ENCODE measurements at places on chromosomes 5 and 9.
A peak's percentile ranks its signal among the peaks of the same experiment; 100 is the strongest.

- no peak for DNase-seq
Observed at GRCh38 chr5:133141746-133142145, 89.9 kb downstream of the HSPA4 start.

DNA sequence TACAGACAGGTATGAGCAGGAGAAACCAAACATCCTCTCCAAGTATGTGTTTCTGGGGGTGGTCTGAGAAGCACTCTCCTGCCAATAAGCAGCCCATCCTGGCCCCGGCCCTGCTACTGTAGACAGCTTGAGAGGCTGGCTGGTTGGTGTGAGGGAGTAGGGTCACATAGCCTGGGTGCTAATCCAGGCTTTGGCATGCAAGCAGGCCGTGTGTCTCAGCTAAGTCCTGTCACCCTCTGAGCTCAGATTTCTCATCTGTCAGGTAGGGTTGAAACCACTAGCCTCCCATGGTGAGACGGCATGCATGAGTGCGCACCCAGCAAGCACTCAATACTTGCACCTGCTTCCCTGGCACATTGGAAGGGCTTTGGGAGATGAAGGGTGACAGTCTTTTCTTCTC is 49.8 kb upstream of the PHYKPL start:
- no peak for DNase-seq

DNA sequence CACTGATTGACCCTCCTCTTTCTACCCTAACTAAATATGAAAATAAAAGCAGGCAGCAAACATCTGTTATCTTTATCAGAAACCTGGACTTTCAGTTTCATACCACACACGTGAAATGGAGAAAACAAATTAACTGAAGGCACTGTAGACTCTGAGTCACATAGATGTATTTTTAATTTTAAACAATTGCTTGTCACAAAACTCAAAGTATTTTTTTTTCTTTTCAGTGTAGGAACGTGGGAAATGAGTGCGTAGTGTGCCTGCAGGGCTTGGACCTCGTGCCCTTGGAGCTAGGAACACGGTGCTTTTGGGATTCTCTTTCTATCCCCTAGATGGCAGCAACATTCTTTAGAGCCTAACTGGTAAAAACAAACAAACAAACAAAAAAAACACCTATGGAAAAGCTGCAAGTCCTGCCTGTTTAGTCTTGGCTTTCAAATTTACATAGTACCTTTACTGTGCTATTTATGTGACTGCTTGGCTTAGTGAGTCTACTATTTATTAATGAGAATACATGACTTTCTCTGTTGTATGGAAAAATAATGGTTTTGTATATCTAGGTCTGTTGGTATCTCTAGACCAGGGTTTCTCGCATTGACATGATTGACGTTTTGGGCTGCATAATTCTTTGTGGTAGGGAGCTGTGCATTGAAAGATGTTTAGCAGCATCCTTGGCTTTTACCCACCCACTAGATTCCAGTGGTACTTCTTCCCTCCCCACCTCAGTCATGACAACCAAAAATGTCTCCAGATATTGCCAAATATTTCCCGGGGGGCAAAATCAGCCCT is 16.8 kb upstream of the ACTBL2 start:
- DNase-seq = peak; percentile 29

DNA sequence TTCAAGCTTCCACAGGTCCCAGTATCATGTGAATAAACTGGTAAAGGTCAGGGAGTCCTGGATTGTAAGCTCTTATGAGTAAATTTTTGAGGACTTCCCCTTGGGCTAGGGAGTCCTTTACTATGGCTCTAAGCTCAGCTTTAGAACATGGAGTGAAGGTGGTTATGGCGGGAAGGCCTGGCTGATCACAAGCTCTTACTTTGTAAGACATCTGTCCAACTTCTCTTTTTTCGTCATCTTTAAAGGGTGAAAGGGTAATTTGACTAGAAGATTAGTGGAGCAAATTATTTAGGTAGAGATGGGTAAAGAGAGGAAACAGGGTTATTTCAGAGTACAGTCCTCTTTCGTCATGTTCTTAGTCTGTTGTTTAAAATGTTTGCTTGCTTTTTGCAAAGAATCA is 155.4 kb downstream of the AOPEP start:
- peak; percentile 70 for DNase-seq

DNA sequence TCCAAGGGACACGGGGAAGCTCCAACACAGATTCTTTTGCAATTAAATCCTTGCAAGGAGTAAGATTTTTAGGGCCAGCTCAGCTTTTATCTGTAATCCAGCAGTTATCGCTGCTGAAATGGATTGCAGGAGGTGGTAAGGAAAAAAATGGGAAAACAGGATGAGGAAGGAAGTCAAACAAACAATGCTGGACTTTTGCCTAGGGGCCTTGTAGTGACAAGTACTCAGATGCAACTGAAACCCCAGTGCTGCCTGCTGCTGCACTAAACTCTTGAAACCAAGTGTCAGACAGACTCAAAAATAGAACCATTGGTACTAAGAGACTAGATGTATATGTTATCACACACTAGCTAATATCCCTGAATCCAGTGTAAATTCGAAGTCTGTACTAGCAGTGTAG is 309.2 kb downstream of the CTNND2 start:
- DNase-seq = no peak

GRCh38 chr5:178385496-178385890 is 152.9 kb upstream of the PHYKPL start:
- no peak for DNase-seq

GRCh38 chr5:104533498-104533897 is 970.9 kb upstream of the NUDT12 start:
- no peak for DNase-seq

DNA sequence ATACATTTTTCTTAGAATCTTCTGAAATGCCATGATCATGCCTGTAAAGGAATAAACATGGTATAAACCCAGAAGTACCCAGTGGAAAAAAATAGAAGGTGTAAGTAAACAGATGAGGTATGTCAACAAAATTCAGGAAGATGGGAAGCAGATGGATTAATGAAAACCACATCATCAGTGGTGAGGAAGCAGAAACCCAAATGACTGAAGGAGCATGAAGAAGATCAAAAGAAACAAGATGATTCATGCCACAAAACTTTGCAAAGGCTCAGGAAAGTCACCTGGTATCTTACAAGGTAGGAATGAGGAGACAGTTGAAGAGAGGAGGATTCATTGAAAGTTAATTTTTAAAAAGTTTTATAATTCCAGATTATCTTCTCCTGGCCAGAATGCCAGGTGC is 132.8 kb upstream of the PAPPA start:
- DNase-seq = no peak

DNA sequence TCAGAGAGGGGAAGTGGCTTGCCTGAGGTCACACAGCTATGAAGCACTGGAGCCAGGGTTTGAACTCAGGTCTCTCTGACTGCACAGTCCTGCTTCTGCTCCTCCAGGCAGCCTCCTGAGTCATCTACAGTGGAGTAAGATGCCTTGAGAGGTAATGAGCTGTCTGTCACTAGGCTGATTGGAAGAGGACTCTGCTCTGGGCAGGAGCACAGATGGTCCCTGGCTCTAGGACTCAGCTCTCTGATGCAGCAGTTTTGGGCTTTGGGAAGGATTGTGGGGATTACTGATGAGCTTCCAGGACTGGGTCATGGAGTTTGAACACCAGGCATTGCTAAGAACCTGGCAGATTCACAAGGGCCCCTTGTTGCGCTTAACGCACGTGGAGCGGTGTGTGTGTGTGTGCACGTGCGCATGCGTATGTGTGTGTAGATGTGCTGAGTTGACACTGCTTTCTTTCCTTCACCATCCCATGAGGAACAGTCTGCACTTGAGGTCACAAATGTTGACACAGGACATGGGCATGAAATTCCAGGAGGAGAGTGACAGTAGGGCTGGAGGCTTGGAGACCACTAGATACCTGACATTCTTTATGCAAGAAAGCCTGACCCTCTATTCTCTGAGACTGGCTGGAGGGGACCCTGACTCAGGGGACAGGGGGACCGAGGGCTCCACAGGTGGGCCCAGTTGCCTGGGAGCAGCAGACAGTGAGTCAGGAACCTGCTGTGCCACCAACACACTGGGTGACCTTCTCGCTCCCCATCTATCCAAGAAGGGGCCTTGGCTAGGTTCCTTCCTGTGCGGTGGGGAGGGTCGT is 170.5 kb downstream of the RGS3 start:
- DNase-seq = no peak

DNA sequence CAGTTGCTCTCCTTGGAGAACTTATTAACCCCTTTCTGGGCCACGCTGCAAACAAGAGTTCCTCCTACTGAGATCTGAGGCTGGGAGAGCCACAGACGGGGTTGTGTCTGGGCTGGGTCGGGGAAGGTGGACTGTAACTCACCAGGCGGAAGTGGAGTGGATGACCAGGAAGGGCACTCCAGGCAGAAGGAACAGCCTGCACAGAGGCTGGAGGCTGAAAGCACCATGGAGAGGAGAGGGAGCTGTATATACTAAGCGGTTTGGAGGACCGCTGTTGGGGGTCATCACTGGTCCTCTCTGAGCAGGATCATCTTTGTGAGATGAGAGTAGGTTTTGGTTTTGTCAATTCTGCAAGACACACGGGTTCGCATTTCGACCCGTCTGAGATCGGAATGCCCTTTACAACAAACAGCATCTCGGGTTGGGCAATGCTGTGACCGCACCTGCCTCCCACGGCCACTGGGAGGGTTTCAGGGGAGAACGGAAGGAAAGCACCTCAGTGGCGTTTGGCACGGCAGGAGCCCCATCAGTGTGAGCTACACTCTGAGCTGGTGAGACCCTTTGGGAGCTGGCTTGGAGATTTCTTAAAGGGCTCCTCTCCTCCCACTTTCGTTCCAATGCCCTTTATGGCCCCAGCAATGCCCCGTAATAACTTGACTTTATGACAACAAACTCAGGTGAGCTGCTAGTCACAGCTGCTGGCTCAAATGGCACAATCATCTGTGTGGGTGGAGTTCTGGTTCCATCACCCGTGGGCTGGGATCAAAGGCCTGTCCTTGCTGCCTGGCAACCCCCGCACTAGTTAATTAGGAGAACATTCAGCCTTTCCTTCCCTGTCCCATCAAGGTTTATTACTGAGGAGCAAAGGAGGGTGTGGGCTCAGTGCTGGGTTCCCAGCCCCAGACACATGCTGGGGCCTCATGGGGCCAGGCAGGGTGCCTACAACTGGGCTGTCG is 18.7 kb upstream of the NEURL1B start:
- DNase-seq = no peak

DNA sequence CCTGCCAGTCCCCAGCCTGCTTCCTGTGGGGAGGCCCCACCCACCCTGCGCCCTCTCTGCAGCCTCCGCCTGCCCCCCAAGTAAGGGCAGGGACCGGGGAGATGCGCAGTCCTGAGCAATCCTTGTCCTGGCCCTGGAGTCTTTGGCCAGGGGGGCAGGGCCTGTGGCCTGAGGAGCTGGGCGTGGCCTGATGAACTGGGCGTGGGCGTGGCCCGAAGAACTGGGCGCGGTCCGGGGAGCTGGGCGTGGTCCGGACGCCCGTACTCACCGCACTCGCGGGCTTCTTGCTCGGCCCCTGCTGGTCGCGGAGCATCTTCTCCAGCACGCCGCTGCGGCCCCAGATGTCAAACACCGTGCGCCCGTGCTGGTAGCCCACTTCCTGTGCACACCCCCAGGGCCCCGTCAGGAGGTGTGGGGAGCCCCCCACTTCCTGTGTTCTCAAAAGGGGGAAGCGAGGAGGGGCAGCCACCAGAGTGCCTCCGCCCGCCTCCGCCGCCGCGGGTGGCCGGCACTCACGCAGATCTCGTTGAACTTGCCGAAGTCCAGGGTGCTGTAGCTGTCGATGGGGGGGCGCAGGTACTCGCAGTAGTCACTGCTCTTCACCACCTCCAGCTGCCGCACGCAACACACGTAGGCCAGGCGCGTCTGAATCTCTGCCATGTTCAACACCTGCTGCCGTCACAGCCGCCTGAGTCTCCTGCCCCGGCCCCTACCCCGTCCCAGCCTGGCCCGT is 2.7 kb upstream of the NSMF start:
- DNase-seq = peak; percentile 95

DNA sequence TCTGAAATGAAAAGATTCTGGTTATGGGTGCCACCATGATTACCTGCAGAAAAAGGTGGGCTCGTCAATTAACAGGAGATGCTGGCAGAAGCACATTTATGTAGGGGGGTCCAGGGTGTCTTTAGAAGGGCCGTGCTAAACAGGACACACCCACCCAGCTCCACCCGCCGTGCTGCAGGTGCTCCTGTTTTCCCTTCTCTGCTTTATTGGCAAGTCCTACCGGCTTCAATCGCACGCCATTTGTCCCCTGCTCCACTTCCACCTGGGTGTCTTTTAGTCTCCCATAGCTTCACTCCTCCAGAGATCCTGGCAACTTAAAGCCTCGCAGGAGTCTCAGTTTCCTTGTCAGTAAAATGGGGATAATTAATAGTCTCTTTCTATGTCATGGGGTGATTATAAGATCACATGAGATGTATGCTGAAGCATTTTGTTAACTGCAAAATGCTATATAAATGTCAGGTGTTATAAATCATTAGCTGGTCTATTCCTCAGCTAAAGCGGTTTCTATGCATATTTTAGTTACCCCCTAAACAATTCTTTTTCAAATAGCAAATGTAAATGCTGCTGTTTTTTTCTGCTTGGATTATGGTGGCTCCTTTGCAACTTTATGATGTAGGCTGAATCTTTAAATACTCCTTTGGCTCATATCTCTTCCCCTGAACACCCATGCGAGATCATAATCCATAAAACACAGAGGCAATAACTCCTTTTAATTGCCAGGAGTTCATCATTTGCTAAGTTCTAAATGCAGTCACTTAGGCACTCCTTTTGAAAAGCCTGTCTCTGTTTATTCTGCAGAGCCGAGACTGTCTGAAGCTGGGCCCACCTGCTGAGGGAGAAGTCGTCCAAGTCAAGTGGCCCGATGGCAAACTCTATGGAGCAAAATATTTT is 406.9 kb downstream of the KDM4C start:
- no peak for DNase-seq

GRCh38 chr9:110606179-110606790 is 26.7 kb upstream of the SVEP1 start:
- no peak for DNase-seq

DNA sequence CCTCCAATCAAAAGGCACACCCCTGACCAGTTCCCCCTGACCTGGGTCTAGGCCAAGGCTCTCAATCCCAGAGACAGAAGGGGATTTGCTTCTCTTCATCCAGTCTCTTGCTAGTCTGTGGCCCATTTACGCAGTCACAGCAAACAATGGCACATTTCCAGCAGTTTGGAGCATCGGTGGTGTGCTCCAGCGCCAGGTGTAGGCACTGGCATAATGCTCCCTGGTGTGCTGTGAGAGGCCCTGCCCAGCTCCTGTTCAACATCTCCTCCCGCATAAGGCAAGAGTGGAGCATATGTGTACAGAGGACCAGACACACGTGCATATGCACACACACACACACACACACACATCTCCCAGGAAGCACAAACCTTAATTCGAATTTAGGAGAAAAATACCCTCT is 79.5 kb upstream of the ERCC6L2 start:
- DNase-seq = no peak

DNA sequence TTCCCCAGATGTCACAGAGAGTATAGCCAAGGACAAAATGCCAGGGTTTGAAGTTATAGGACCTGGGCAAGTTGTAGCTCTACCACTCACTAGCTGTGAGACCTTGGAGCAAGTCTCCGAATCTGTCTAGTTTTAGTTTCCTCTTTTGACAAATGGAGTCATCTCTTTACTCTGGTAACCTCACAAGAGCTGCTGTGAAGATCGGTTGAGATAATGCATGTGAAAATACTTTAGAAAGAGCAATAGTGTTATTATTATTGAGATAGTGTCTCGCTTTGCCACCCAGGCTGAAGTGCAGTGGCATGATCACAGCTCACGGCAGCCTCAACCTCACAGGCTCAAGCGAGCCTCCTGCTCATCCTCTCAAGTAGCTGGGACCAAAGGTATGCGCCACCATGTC is 117.9 kb upstream of the NR5A1 start:
- no peak for DNase-seq

- no peak for DNase-seq
Observed at GRCh38 chr5:138949988-138950387, 74.9 kb upstream of the LRRTM2 start.

- DNase-seq = no peak
Observed at GRCh38 chr5:174446446-174446845, 277.9 kb upstream of the MSX2 start.
